Epithelial cell of proximal tubule (primary cell): ENCODE measurements at places on chromosomes 7 and 10. TPM values are rescaled to one million over a fixed set of nuclear protein-coding genes. Genes with fewer than 3 reads are reported as not detected.

Gene PPP1R3A
- total RNA-seq = not detected in 2 replicates

- DNase-seq = no peak
Measured at GRCh38 chr10:8095959-8096358, 41.5 kb downstream of the GATA3 start.

DNA sequence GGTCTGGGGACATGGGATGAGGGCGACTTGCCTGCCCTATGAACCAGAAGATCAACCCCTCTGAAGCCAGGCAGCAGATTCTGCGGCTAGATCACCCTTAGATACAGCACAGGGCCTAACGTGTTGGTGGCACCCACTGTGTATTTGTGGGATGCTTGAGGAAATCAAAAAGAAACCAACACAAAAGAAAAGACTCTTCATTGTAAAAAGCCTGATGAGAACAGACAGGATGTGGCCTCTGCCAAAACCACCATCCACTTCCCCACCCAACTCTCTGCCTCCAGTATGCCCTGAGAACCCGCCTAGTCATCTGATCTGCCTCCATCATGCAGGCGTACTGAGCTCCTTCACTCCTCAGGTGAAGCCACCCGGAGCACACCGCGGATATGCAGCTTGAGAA, 97.2 kb upstream of the INSYN2A start:
- no peak for DNase-seq

DNA sequence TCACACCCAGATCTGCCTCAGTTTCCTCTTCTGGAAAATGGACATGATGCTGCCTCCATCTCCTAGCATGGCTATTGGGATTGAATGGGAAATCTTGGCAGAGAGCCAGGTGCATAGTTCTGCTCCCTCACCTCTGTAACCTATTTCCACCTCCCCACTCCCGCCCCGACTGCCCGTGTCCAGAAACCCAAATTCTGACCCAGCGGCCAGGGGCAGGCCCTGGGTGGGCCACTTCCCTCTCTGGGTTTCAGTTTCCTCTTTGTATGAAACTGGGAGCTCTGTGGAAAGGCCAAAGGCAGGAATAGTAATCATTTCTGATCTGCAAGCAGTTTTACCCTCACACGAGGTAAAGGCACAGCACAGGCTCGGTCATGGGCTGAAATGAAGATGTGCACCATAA, 74.1 kb upstream of the DUSP5 start:
- no peak for DNase-seq

DNA sequence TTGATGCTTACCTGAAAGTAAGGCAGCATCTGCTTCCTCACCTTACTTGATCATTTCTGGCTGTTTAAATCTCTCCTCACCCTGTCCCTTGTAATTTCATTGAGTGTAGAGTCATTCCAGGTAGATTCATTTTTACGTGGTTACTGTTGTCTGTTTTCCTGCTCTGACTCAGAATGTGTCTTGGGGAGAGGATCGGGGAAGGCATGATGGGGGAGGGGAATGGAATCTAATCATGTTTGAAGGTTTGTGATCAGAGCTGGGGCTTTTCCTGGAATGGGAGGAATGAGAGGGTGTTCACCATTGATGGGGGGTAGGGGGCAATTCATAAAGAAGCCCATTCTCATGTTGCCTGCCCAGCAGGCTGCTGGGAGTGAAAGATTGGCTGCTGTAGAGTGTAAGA, 18.7 kb downstream of the SEC24C start:
- no peak for DNase-seq

- no peak for DNase-seq
Measured at GRCh38 chr10:12348294-12348869, 965 bp upstream of the CAMK1D start.

Gene EBLN1
- total RNA-seq = not detected in 2 replicates

GRCh38 chr7:30470771-30471170, 7.8 kb downstream of the NOD1 start:
- no peak for DNase-seq

Gene CCDC3
- 0.14 and 0.40 TPM in 2 replicates for total RNA-seq

GRCh38 chr7:145289384-145289783, 453.5 kb upstream of the TPK1 start:
- no peak for DNase-seq

GRCh38 chr7:30159698-30160143, 24.9 kb downstream of the MTURN start:
- DNase-seq = no peak

DNA sequence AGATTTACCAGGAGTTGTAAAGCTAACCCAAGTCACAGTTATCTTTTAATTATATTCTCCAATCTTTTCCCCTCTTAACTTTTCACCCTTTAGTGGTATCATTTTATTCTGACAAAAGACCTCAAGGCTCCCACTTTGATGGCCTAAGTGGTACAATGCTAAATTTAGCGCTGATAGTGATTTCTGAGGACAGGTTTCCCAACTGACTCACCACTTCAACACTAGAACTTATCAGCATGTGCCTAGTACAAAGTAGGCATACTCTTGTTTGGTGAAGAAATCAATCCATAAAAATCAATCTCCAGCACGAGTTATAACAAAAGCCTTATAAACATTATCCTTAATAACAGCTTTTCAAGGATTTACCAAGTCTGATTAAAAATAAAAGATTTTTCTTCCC, 7.5 kb downstream of the SNX13 start:
- no peak for DNase-seq

Gene SLC18A3
- not detected in 2 replicates for total RNA-seq

GRCh38 chr10:60962946-60963345, 19.0 kb upstream of the RHOBTB1 start:
- no peak for DNase-seq

DNA sequence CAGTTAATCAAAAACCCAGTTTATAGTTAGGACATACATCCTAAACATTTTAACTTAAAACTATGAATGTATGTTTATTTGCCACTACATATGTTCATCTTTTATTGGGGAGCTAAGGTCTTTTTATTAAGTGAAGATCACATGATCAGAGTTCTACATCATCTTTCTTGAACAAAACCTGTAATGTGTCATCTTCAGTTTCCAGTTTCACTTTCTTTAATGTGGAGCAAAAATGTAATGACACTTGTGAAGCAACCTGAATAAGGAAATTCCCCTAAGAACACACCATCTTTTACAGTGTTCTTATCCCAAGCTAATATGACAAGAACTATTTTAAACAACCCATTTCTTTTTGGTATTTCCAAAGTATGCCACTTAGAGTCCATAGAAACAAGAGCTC, 166.7 kb upstream of the BET1 start:
- DNase-seq = no peak

DNA sequence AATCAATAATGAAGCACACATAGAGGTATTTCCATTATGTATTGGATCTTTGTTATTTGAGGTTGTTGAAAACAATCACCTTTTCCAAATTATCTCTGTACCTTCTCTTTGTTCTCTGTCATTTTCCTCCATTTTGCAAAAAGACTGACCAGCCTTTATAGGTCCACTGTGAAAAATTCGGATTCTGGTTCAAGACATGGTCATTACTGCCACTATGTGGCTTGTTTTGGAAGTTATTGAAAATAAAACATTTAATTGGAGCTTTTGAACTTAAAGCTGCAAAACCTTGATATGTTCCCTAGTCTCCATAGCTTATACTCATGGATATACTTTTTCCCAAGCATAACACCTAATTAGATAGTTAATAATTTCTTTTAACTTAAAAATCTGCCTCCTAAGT, 1094.4 kb downstream of the NRG3 start:
- no peak for DNase-seq

Gene TMEM270
- total RNA-seq = not detected in 2 replicates

GRCh38 chr7:100561491-100562194, 12.1 kb downstream of the SAP25 start:
- DNase-seq = no peak

- DNase-seq = no peak
Measured at GRCh38 chr7:78770422-78771410, 682.8 kb downstream of the MAGI2 start.

Gene PIP
- not detected in 2 replicates for total RNA-seq

GRCh38 chr10:72598769-72599701, 26.8 kb downstream of the MICU1 start:
- no peak for DNase-seq

DNA sequence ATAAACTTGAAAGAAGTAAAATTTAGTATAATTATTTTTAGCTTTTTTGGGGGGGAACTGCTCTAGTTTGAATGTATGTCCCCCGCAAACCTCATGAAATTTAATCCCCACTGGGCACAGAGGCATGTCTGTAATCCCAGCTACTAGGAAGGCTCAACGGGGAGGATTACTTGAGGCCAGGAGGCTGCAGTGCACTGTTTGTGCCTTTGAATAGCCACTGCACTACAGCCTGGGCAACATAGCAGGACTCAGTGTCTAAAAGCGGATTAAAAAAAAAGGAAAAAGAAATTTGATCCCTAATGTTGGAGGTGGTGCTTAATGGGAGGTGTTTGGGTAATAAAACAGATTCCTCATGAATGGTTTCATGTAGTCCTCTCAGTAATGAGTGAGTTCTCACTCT, 43.1 kb upstream of the PHF14 start:
- DNase-seq = no peak

Gene SHTN1
- 13.3 and 15.9 TPM in 2 replicates for total RNA-seq

Gene SLC35G1
- total RNA-seq = 4.7 and 6.0 TPM in 2 replicates

DNA sequence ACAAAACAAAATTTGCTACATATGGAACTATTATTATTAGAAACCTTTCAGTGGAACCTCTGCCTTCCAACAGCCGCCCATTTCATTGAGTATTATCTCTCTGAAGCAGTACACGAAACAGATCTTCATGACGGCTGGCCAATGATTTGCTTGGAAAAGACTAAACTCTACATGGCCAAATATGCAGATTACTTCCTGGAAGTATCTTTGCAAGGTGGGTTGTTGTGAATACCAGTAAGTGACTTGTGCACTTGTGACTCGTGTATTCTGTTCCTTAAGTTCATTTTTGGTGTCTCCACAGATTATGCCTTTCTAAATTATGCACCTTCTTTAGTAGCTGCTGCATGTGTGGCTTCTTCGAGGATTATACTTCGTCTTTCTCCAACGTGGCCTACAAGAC, 13.4 kb downstream of the CCNJ start:
- no peak for DNase-seq
